ENCODE measurements at places on chromosomes 16 and 17. TPM values are rescaled to one million over a fixed set of nuclear protein-coding genes. Genes with fewer than 3 reads are reported as not detected.

The TEN1 gene
- total RNA-seq = 15.0 TPM

The OR3A3 gene
- total RNA-seq = not detected

The ADAD2 gene
- 0.17 TPM for total RNA-seq

The CBX2 gene
- 3.8 TPM for total RNA-seq

The KLHL10 gene
- total RNA-seq = 0.08 TPM

The HYDIN gene
- not detected for total RNA-seq

The C16orf54 gene
- 23.6 TPM for total RNA-seq

The SOX15 gene
- total RNA-seq = 0.25 TPM

The IRX3 gene
- not detected for total RNA-seq

The CDH3 gene
- total RNA-seq = not detected

The NOTUM gene
- total RNA-seq = 0.38 TPM

The ODAD4 gene
- total RNA-seq = 0.27 TPM

The SYCE1L gene
- 4.2 TPM for total RNA-seq

Measured in activated CD8-positive, alpha-beta memory T cell treated with anti-CD3 and anti-CD28 coated beads for 36 hours (primary cell).